ENCODE measurements at places on chromosomes 16 and 17.

DNA sequence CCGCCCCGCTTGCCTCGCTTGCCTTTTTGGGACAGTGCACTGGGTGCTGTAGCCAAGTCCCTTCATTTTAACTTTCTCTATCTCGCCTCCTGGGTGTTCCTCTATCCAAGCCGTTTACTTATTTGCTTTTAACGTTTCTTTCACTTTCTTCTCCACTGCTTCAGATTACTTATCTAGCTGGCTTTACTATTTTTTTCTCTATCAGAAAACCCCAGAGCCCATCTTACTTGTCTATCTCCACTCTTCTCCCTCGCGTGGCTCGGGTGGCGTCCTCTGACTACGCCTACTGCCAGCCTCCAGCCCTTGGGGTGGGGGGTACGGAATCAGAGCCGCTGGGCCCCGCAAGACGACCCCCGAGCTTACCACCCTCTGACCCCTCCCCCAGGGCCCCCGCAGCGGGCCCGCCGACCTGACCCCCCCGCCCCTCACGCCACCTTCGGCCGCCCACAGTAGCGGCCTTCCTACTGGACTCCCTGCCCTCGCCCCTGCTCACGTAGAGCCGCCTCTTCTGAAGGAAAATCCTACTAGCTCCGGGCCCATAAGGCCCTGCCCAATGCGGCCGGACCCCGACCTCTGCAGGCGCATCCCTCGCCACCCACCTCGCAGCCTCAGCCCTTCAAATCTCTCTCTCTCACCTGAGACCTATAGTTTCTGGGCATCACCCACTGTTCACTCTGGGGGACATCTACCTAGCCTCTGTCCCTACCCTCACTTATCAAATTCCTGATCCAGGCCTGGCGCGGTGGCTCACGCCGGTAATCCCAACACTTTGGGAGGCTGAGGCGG lies 1.0 kb upstream of the SLC12A4 start:
- peak; percentile 37 for DNase-seq

GRCh38 chr16:73058616-73059409 lies 10.9 kb upstream of the ZFHX3 start:
- DNase-seq: no peak

DNA sequence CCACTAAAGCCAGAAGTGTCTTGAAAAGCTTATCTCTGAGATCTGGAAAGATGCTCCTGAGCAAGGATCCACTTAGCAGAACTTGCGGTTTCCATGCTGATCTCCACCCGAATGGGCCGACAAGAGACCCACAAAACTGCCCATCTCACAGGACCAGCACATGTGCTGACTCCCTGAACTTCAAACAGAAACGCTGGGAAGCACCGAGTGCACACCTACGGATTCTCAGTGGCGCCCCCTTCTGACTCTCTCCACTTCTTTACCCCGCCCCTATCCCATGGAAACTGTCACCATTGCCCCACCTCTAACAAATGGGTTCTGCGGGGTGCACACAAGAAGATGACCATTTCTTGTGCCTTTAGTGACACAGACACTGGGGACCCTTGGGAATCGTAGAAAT lies 21.4 kb downstream of the CDRT4 start:
- no peak for DNase-seq

- no peak for DNase-seq
Observed at GRCh38 chr17:68516732-68517131, 4.5 kb downstream of the PRKAR1A start.

GRCh38 chr16:10501016-10501607 lies 79.3 kb downstream of the EMP2 start:
- no peak for DNase-seq

All from CD4-positive, alpha-beta T cell treated with Interleukin-17A for 1 hour (primary cell).